ENCODE measurements at places on chromosomes 3 and 15.

DNA sequence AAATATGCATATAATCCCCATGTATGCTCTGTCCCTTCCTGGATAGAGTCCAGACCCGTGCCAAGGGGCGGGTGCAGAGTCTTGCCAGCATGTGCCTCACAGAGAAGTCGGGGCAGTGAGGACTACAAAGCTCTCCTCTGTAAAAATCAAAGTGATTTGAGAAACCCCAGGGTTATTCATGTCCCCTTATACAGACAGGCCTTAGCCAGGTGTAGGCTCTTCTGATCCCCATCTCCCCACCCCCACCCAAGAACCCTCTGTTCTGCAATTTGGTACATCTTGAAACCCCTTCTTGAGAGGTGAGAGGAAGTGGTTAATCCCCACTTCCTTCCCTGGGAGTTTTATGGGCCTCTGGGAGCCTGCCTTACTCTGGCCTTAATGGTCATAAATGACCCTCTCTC is 24.7 kb downstream of the TRIM71 start:
- no peak for DNase-seq

GRCh38 chr3:104907507-104907906 is 459.2 kb upstream of the ALCAM start:
- DNase-seq = no peak

GRCh38 chr3:79200456-79200855 is 567.3 kb downstream of the ROBO1 start:
- DNase-seq = no peak

GRCh38 chr3:138675393-138675792 is 66.8 kb downstream of the FAIM start:
- DNase-seq = no peak

DNA sequence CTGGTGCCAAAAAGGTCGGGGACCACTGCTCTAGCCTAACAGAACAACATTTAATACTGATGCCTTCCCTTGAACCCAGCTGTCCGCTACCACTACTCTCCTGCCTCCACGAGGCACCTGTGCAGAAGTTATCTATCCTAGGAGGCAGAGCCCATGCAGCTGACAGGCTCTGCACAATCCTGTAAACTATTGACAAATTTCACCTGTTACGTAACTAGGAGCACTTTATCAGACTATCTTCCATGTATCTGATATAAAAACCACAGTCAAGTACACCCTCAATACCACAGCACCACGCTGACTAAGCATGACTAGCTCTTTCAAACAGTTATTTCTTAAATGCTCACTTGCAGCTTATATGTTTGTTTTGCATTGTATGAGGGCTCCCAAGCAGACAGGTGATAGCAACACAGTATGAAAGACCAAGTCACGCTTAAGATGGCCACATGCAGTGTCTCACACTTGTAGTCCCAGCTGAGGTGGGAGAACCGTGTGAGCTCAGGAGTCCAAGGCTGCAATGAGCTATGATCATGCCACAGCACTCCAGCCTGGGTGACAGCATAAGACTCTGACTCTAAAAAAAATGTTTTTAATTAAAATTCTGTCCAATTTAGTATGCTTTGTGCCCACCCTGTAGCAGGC is 4.5 kb upstream of the IL17RC start:
- DNase-seq = peak; percentile 28

GRCh38 chr3:51390246-51391074 is 625 bp upstream of the RBM15B start:
- DNase-seq = no peak

Measured in stimulated activated naive CD4-positive, alpha-beta T cell treated with Interleukin-2 at 50 U/mL for 16 hours (primary cell).